Activated B cell treated with CpG ODN at 0.5 μM for 24 hours (primary cell): ENCODE measurements at places on chromosomes 4 and X.

DNA sequence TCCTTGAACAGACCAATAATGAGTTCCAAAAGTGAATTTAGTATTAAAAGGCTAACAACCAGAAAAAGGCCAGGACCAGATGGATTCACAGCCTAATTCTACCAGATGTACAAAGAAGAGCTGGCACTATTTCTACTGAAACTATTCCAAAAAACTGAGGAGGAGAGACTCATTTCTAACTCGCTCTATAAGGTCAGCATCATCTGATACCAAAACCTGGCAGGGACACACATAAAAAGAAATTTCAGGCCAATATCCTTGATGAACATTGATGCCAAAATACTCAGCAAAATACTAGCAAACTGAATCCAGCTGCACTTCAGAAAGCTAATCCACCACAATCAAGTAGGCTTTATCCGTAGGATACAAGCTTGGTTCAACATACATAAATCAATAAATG lies 35.8 kb upstream of the USP46 start:
- no peaks in the 10 kb centered on the region for H3K27me3 ChIP-seq
- H3K27ac ChIP-seq: no peak overlapping the region
- no peak overlapping the region for H3K4me3 ChIP-seq
- peaks cover 4% of the 10 kb centered on the region for H3K36me3 ChIP-seq
- H3K4me1 ChIP-seq: peaks cover 5% of the 10 kb centered on the region
- no peak for DNase-seq

GRCh38 chr4:176526704-176527103 lies 206.9 kb downstream of the SPCS3 start:
- no peaks in the 10 kb centered on the region for H3K36me3 ChIP-seq
- no peak for DNase-seq
- H3K27ac ChIP-seq: no peak overlapping the region
- no peaks in the 10 kb centered on the region for H3K4me1 ChIP-seq

DNA sequence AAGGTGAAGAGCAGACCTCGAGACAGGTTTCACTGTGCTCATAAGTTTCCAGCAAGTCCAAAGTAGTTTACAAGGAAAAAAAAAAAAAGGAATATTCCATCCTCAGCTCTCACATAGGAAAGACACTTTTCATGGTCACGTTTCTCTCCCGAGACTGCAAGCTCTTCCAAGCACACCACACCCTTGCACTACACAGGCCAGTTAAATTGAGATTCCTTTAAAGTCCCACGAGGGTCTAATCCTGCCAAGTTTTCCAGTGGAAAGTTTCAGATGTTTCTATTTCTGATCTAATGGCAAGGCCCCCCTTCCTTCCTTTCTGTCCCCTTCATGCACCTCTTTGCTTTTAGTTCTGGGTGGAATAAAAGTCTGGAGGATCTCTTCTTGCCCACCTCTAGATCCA lies 67.9 kb upstream of the PCDH19 start:
- no peaks in the 10 kb centered on the region for H3K36me3 ChIP-seq
- DNase-seq: no peak
- H3K4me3 ChIP-seq: no peak overlapping the region
- no peak overlapping the region for H3K27ac ChIP-seq
- H3K27me3 ChIP-seq: peaks cover 2% of the 10 kb centered on the region

GRCh38 chr4:78937837-78938236 lies 1.4 kb downstream of the PAQR3 start:
- peaks cover 20% of the 10 kb centered on the region for H3K4me1 ChIP-seq
- DNase-seq: no peak
- H3K27me3 ChIP-seq: no peaks in the 10 kb centered on the region
- no peak overlapping the region for H3K27ac ChIP-seq
- H3K36me3 ChIP-seq: peaks cover 9% of the 10 kb centered on the region
- peak overlapping the region; percentile 29 for H3K4me3 ChIP-seq

DNA sequence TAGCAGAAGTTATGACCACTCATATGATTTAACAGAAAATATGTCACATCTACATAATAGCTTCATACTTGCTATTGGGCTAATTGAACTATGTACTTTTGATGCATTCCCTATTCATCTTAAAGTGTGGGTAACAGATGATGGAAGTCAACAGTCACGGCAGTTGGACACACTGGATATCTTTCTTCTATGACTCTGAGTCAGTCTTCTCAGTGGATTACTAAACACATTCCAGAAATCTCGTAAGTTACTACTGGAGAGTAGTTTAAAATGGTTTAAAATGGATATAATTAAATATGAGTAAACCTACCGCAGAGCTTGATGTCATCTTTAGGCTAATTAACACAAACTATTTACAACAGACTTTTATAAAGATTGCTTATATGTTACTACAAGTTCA lies 30.1 kb upstream of the CFAP299 start:
- no peaks in the 10 kb centered on the region for H3K4me1 ChIP-seq
- H3K27me3 ChIP-seq: peaks cover 31% of the 10 kb centered on the region
- no peaks in the 10 kb centered on the region for H3K36me3 ChIP-seq
- no peak overlapping the region for H3K27ac ChIP-seq
- DNase-seq: no peak
- no peak overlapping the region for H3K4me3 ChIP-seq

GRCh38 chrX:140572724-140573123 lies 67.9 kb upstream of the SOX3 start:
- H3K36me3 ChIP-seq: no peaks in the 10 kb centered on the region
- H3K4me3 ChIP-seq: no peak overlapping the region
- no peaks in the 10 kb centered on the region for H3K4me1 ChIP-seq
- no peak overlapping the region for H3K27ac ChIP-seq

DNA sequence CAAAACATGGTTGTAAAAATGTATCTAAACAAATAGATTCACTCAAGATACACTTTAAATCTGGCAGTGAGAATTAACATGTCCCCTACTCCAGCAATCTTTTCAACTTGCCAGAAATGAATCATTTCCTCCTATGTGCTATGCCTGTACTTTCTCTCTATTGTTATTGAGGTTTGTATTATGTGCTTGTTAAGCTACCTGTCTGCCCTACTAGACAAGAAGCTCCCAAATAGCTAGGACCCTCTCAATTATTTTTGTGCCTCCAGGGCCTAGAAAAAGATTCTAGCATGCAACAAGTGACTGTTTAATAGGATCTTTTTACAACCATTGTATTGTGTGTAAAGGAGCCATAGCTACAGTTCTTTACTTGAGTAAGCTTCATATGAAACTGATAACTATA lies 3.5 kb upstream of the SAP30 start:
- no peak for DNase-seq
- H3K27me3 ChIP-seq: no peaks in the 10 kb centered on the region
- H3K27ac ChIP-seq: no peak overlapping the region
- no peak overlapping the region for H3K4me3 ChIP-seq

- H3K36me3 ChIP-seq: no peaks in the 10 kb centered on the region
- peaks cover 44% of the 10 kb centered on the region for H3K4me1 ChIP-seq
These were observed 5.8 kb upstream of the CLNK start for GRCh38 chr4:10690185-10690907.

- H3K4me1 ChIP-seq: peaks cover 82% of the 10 kb centered on the region
- peak overlapping the region; percentile 87 for H3K4me3 ChIP-seq
- H3K36me3 ChIP-seq: no peaks in the 10 kb centered on the region
- H3K27me3 ChIP-seq: no peaks in the 10 kb centered on the region
- H3K27ac ChIP-seq: no peak overlapping the region
These were observed 951 bp downstream of the SH3BP2 start for GRCh38 chr4:2793586-2794485.

- H3K4me3 ChIP-seq: no peak overlapping the region
- peaks cover 24% of the 10 kb centered on the region for H3K4me1 ChIP-seq
- no peak overlapping the region for H3K27ac ChIP-seq
- no peaks in the 10 kb centered on the region for H3K27me3 ChIP-seq
These were observed 75.5 kb downstream of the AMMECR1 start for GRCh38 chrX:110242371-110242770.

DNA sequence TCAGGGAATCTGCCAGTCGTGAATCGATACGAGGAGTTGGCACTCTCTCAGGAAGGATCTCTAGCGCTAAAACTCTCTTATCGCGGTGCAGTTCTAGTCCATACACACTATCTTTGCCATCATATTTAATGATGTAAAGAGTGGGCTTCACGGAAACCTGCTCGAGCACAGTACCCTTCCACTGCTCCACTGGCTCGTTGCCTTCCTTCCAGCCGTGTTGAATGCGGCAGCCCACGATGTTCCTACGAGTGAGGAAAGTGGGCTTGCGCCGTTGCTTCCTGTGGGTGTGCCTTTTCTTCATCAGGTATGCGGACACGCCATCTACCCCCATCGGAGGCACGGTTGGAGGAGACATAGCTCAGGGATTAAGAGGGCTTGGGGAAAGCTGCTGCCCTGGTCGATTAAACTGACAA lies 661 bp downstream of the SPIN4 start:
- no peaks in the 10 kb centered on the region for H3K36me3 ChIP-seq
- peak overlapping the region; percentile 80 for H3K27ac ChIP-seq
- no peaks in the 10 kb centered on the region for H3K27me3 ChIP-seq
- H3K4me1 ChIP-seq: peaks cover 18% of the 10 kb centered on the region
- peak overlapping the region; percentile 94 for H3K4me3 ChIP-seq
- peak; percentile 15 for DNase-seq

- no peak overlapping the region for H3K4me3 ChIP-seq
- H3K27ac ChIP-seq: no peak overlapping the region
- no peak for DNase-seq
- no peaks in the 10 kb centered on the region for H3K4me1 ChIP-seq
- no peaks in the 10 kb centered on the region for H3K36me3 ChIP-seq
These were observed 112.1 kb downstream of the AFAP1 start for GRCh38 chr4:7827566-7827965.

GRCh38 chr4:129232589-129233337 lies 136.8 kb downstream of the C4orf33 start:
- no peak overlapping the region for H3K4me3 ChIP-seq
- H3K36me3 ChIP-seq: no peaks in the 10 kb centered on the region
- H3K27ac ChIP-seq: no peak overlapping the region
- no peak for DNase-seq

- H3K27ac ChIP-seq: no peak overlapping the region
- H3K27me3 ChIP-seq: no peaks in the 10 kb centered on the region
- no peak overlapping the region for H3K4me3 ChIP-seq
- peaks cover 82% of the 10 kb centered on the region for H3K36me3 ChIP-seq
These were observed 15.8 kb downstream of the WDR1 start for GRCh38 chr4:10100734-10101216.

DNA sequence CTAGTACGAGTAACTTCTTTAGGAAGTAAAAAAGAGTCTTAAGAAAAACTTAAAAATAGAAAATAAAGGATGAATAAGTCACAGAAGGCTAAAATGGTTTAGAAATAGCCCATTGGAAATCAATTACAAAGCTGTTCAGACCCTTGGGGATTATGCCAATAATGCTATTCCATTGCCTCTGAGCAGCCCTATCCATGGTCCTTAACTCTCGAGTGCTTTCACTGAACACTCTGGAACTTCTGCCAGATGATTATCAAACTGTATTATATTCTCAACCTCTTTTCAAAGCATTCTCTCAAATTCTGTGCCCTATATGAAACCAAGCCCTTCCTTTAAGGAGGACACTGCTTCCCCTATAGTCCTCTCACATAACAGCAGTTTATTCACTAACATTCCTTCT lies 17.0 kb downstream of the SLC9B1 start:
- H3K27ac ChIP-seq: no peak overlapping the region
- H3K36me3 ChIP-seq: peaks cover 11% of the 10 kb centered on the region

DNA sequence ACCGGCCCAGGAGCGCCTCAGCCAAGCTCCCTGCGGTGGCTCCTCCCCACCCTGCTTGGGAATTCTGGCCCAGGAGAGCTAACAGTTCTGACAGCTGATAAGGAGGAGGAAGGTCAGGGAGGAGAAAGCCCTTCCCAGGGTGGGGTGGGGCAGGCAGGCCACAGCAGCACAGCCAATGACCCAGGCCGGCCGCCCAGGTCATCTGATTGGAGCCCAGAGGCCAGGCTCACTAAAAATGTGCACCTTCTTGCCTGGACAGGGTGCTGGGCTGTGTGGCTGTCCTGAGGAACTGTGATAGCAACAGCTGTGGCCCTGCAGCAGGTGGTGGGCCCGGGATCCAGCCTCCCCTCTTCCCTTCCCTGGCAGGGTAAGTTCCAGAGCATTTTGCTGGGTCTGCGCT lies 17.2 kb upstream of the SH3TC1 start:
- H3K4me1 ChIP-seq: peaks cover 2% of the 10 kb centered on the region
- no peak overlapping the region for H3K27ac ChIP-seq
- no peaks in the 10 kb centered on the region for H3K27me3 ChIP-seq
- no peak for DNase-seq

DNA sequence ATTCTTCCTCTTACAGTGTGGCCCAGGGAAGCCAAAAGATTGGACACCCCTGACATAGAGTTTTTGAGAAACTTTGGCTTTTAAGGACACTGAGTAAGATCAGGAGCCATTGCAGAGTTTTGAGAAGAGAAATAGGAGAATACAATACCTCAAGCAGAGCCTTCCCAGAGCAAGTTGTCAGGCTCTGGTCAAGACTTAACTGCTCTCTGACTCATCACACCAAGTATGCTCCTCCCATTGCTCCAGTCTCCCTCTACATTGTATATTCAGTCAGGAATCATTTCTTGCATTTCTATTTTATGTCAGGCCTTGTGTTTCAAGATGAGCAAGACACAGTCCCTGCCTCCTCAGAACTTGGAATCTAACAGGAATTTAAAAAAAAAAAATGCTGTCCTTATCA lies 176.4 kb upstream of the FMR1 start:
- no peak overlapping the region for H3K4me3 ChIP-seq
- H3K36me3 ChIP-seq: no peaks in the 10 kb centered on the region
- no peaks in the 10 kb centered on the region for H3K4me1 ChIP-seq

- no peak overlapping the region for H3K27ac ChIP-seq
- no peaks in the 10 kb centered on the region for H3K36me3 ChIP-seq
- H3K27me3 ChIP-seq: no peaks in the 10 kb centered on the region
- H3K4me1 ChIP-seq: no peaks in the 10 kb centered on the region
These were observed 331.1 kb upstream of the SLC7A11 start for GRCh38 chr4:138573246-138573645.

- H3K27ac ChIP-seq: no peak overlapping the region
- H3K27me3 ChIP-seq: no peaks in the 10 kb centered on the region
- no peak for DNase-seq
- no peaks in the 10 kb centered on the region for H3K4me1 ChIP-seq
- H3K4me3 ChIP-seq: no peak overlapping the region
- peaks cover 24% of the 10 kb centered on the region for H3K36me3 ChIP-seq
These were observed 78.0 kb downstream of the ACOX3 start for GRCh38 chr4:8362483-8362882.

DNA sequence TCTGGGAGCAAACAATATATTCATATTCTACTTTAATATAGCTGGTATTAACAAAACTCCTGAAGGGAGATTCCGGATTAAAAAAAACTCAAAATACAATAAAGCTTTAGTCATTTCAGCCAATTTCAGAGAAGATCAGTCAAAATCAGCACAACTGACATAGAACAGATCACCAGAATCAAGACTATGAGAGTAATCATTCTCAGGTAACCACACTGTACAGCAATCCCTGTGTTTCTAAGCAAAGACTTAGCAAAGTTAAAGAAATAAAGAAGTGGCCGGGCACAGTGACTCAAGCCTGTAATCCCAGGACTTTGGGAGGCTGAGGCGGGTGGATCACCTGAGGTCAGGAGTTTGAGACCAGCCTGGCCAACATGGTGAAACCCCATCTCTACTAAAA lies 9.1 kb downstream of the DCTD start:
- H3K4me3 ChIP-seq: no peak overlapping the region
- DNase-seq: no peak
- peaks cover 90% of the 10 kb centered on the region for H3K36me3 ChIP-seq

GRCh38 chrX:37613933-37614332 lies 42.5 kb downstream of the LANCL3 start:
- no peaks in the 10 kb centered on the region for H3K36me3 ChIP-seq
- no peaks in the 10 kb centered on the region for H3K27me3 ChIP-seq
- H3K4me3 ChIP-seq: no peak overlapping the region
- no peak overlapping the region for H3K27ac ChIP-seq
- no peaks in the 10 kb centered on the region for H3K4me1 ChIP-seq
- no peak for DNase-seq
